8988T (cell line): ENCODE measurements at places on chromosomes 1 and 21.

DNA sequence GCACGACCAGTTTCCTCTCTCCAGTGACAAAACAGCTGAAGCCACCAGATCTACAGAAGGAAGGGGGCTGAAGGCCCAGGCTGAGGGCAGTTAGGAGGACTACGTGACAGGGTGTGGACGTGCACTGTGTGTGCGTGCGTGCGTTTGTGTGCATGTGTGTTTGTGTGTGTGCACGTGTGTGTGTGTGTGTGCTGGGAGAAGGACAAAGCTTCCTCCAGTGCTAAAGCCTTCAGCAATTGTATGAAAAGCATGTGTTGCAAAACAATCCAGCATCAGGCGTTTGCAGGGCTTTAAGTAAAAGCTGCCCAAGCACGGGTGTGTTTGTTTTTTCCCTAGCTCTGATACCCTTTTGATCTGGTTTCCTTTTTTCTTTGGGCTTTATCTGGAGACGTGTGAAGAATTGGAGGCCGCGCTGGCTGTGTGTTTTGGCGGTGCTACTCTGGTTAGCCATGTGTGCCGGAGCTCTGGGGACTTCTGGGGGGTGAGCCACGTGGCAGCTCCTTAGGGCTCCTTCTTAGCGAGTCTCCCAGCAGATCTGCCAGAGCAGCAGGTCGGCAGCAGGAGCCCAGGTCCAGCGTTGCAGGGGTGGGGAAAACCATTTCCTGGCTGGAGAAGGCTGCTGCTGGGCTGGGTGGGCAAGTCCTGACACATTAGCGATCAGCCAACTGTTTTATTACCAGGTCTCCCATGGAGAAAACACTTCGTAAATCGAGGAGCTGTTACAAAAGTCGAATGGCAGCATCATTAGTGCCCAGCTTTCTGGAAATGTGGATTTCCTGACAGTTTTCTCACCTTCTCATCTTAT, 73.4 kb downstream of the UCK2 start:
- DNase-seq = no peak

- DNase-seq = no peak
Observed at GRCh38 chr1:71780681-71781080, 501.7 kb downstream of the NEGR1 start.

- DNase-seq = no peak
Observed at GRCh38 chr1:154520333-154520732, 18.1 kb upstream of the SHE start.

DNA sequence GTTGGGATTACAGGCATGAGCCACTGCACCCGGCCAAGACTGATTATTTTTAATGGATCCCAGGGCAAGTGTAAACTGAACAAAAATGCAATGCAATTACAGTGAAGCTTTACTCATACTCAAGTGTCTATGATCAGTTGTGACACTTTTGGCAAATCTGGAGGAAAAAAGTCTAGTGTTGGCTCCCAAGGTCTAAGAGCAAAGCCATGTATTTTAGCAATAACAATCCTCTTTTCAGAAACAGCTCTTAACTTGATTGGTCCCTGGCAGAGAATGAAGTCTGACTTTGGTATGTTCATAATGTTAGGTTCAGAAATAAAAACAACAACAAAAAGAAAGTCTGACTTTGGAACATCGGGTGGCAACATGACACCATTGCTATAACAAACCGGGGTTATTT, 40.2 kb upstream of the C1orf53 start:
- DNase-seq = no peak

- DNase-seq = no peak
Observed at GRCh38 chr1:64823691-64824476, 79.0 kb downstream of the RAVER2 start.

GRCh38 chr1:113846391-113847035, 25.0 kb downstream of the PTPN22 start:
- no peak for DNase-seq

DNA sequence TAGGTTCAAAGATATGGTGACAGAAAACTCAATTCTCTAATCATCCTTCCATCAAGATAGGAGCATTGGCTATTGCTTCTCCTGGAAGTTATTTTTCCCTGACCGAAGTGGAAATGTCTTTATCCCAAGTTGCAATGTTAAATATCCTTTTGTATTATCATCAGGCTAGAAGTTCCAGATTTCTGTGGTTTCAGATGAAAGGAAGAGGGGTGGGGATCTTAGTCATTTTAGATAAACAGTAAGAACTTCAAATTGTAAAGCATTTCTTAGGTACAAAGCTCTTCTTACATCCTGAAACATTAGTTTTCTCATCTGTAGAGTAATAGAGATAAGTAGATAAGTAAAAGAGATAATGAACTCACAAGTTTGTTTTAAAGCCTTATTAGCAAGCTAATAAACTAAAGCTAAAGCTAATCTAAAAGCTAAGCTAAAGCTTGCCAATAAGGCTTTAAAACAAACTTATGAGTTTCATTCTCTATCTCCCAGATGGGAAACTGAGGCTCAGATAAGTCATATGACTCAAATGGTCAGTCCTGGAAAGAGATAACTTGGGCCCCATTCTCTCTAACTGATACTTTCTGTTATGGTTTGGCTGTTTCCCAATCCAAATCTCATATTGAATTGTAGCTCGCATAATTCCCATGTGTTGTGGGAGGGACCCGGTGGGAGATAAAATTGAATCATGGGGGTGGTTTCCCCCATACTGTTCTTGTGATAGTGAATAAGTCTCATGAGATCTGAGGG, 99.2 kb upstream of the KCNK2 start:
- DNase-seq = no peak

- DNase-seq = no peak
Observed at GRCh38 chr1:212503714-212504113, 71.0 kb downstream of the NENF start.

DNA sequence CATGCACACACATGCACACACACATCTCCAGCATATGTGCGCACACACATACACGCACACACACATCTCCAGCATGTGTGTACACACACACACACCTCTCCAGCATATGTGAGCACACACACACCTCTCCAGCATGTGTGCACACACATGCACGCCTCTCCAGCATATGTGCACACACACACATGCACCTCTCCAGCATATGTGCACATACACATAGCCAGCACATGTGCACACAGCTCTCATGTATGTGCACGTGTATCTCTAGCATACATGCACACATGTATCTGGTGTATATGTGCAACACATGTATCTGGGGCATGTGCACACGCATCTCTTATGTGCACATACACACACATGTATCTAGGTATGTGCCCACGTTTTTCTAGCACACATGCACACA, 57.9 kb downstream of the SLC19A1 start:
- no peak for DNase-seq

GRCh38 chr1:58143972-58144697, 402.4 kb downstream of the OMA1 start:
- DNase-seq = no peak

GRCh38 chr1:186175588-186175987, 199.5 kb downstream of the TPR start:
- no peak for DNase-seq

DNA sequence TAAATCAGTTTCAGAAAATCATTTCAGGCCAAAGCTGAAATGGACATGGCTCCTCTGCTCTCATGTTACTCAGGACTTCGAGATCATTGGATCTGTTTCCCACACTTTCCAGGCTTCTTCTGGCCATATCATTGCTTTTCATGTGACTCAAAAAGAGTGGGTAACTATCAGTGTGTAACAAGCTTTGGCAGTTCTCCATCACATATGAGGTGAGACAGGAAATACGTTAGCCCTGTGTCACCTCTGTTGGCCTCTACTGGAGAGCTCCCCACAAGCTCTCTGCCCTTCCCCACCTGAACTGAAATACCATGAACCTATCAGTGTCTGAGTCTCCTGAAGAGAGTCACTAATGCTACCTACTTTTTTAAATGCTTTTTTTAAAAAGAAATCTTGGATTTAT, 128.2 kb downstream of the LBR start:
- no peak for DNase-seq

DNA sequence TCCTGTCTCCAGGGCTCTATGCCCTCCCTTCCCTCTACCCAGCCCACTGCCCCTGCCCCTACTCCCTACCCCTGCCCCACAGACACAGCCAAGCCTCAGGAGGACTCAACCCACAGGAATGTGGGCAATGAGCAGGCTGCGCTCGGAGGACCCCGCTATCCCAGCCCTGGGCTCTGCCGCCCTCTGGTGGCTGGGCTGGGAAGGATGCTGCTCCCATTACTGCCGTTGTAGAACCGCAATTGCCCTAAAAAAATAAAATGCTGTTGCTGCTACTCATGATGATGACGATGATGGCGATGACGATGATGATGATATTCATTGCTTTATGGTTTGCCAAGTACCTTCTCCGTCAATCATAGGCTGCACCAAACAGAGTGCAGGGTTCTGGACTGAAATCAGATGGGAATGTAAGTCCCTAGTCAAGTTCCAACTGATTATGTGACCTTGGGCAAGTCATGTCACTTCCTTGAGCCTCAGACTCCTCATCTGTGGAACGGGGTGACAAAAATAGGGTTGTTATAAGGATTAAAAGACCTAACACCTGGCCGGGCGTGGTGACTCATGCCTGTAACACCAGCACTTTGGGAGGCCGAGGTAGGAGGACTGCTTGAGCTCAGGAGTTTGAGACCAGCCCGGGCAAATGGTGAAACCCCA, 24.6 kb downstream of the ARHGEF19 start:
- peak; percentile 48 for DNase-seq
